ENCODE measurements at places on chromosomes 5 and 9. TPM values are rescaled to one million over a fixed set of nuclear protein-coding genes. Genes with fewer than 3 reads are reported as not detected.

WNT8A gene
- polyA plus RNA-seq = not detected

IFNA2 gene
- polyA plus RNA-seq = not detected

IRGM gene
- polyA plus RNA-seq = not detected

EPB41L4B gene
- polyA plus RNA-seq = 10.7 TPM

KIF4B gene
- polyA plus RNA-seq = 0.06 TPM

ZNF782 gene
- polyA plus RNA-seq = 3.4 TPM

PDE6A gene
- 0.06 TPM for polyA plus RNA-seq

- no peak for DNase-seq
Observed at GRCh38 chr5:100043475-100043874, 491.7 kb upstream of the FAM174A start.

GRCh38 chr5:73318308-73318719 is 130.3 kb downstream of the FOXD1 start:
- DNase-seq = no peak

GRCh38 chr5:102529031-102529430 is 30.2 kb upstream of the SLCO6A1 start:
- peak; percentile 57 for DNase-seq

GRCh38 chr5:72242796-72243475 is 77.1 kb downstream of the MRPS27 start:
- no peak for DNase-seq

- DNase-seq = no peak
Observed at GRCh38 chr9:97735070-97735600, 38.0 kb upstream of the XPA start.

- no peak for DNase-seq
Observed at GRCh38 chr5:10133830-10134229, 115.9 kb downstream of the ATPSCKMT start.

- DNase-seq = no peak
Observed at GRCh38 chr5:146111409-146111808, 6.0 kb upstream of the PLAC8L1 start.

GRCh38 chr5:170430866-170431437 is 41.8 kb upstream of the KCNMB1 start:
- no peak for DNase-seq

DNA sequence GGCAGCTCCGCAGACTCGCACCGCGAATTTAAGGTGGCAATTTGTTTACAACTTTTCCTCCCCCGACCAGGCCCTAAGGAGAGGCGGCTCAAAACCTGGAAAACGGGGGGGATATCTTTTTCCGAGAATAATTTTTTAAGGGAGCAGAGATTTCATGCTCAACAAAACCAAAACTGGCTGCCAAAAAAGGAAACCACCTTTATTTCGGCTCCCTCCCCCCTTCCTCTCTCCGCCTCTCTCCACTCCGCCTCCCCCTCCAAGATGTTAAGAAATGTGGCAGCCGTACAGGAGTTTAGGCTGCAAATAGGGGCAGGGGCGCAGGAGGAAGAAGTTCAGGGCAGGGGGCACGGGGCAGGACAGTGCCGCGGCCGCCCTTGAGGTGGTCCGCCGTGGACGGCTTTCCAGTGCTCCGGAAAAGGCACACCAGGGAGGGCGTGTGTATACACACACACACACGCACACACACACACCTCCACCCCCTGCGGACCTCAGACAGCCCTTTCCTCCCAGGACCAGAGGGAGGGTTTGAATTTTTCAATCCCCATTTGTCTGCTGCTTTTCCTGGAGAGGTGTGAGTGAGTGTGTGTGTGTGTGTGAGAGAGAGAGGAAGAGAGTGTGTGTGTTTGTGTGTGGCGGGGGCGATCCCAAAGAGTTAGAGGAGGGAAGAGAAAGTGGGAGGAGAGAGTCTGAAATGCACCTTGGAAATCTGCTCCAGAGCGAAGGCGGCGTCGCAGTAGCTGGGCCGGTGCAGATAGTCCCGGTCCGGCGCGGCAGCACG is 9.1 kb downstream of the PTCH1 start:
- DNase-seq = no peak

DNA sequence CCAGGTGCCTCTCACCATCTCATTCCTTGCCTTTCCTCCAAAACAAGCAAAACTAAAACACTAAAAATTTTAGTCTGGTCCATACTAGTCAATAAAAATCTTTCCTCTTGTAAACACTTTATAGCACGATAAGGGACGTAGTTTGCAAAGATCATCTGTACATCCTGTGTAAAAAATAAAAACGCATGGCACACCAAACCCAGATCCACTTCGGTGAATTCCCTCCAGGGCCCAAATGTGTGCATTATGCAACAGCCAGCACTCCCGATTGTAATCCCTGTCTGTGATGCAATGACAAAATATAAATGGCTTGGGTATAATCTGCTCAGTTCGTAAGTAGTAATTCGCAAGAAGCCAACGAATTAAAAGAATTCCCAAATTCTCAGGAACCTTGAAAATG is 1.4 kb downstream of the FAM169A start:
- DNase-seq = no peak

DNA sequence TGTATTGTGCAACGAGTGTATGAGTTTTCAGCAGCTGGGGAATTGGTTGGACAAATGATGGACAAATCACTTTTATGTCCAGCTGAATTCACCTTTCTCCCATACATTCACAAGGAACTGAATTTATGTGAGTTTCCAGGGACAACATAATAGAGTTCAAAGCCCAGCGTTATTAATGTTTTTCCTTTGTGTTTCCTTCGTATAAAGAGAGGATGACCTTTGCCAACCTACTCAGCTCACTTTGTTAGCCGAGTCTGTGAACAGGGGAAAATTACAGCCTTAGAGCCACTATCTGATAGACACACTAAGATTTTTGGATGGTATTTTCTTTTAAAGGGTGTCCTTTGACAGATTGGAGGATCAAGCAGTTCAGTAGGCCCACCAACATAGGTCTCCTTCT is 352.5 kb downstream of the KIF4B start:
- DNase-seq = no peak

DNA sequence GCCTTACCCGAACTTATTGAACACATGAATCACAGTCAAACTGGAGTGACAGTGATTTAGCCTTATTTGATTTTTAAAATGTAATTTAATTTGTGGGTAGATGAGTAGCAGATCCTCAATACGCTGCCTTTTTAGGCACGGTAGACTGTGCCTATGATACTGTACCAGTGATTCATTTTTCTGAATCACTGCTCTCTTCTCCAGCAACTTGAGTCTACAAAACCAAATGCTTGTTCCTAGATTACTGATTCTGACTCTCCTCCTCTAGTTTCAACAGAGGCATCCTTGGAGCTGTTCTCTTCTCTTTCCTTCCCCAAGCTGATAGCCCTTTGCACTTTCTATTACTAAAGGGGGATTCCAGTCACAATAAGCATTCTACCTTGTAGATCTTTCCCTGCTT is 94.3 kb upstream of the IL7R start:
- DNase-seq = no peak

GRCh38 chr5:91495699-91496098 is 112.6 kb upstream of the ARRDC3 start:
- no peak for DNase-seq

- DNase-seq = no peak
Observed at GRCh38 chr9:138112090-138112748, 234.6 kb downstream of the CACNA1B start.

GRCh38 chr9:83701769-83702168 is 6.0 kb downstream of the UBQLN1 start:
- no peak for DNase-seq

DNA sequence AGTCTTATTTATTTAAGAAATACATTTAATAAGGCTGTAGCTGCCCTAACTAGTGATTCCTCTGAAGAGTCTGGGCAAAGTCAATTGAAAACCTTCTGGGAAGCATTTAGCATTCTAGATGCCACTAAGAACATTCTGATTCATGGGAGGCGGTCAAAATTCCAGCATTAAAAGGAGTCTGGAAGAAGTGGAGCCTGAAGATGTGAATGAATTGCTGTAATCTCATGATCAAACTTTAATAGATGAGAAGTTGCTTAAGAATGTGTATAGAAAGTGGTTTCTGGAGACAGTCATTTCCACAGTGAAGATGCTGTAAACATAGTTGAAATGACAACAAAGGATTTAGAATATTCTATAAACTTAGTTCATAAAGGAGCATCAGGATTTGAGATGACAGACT is 61.4 kb downstream of the WDR41 start:
- DNase-seq = no peak

GRCh38 chr5:166369346-166369745 is 1922.1 kb upstream of the WWC1 start:
- no peak for DNase-seq
